ENCODE measurements at places on chromosomes 7 and 10. TPM values are rescaled to one million over a fixed set of nuclear protein-coding genes. Genes with fewer than 3 reads are reported as not detected.

CXCL12 gene
- 381 TPM for polyA plus RNA-seq

ENTPD1 gene
- 18.1 TPM for polyA plus RNA-seq

SLC26A5 gene
- polyA plus RNA-seq = 0.17 TPM

IQUB gene
- 7.5 TPM for polyA plus RNA-seq

SMKR1 gene
- 2.5 TPM for polyA plus RNA-seq

HACD1 gene
- polyA plus RNA-seq = 14.6 TPM

CDH23 gene
- polyA plus RNA-seq = 2.1 TPM

ZNF853 gene
- 14.5 TPM for polyA plus RNA-seq

ZNF862 gene
- polyA plus RNA-seq = 19.9 TPM

SLC26A4 gene
- 2.1 TPM for polyA plus RNA-seq

CTTNBP2 gene
- 30.6 TPM for polyA plus RNA-seq

GOLGA7B gene
- 0.31 TPM for polyA plus RNA-seq

BLOC1S2 gene
- 37.6 TPM for polyA plus RNA-seq

KAT6B gene
- polyA plus RNA-seq = 43.6 TPM

CALML3 gene
- polyA plus RNA-seq = 0.11 TPM

PDE1C gene
- 4.5 TPM for polyA plus RNA-seq

H2BK1 gene
- not detected for polyA plus RNA-seq

PRF1 gene
- polyA plus RNA-seq = 0.85 TPM

URGCP gene
- 34.2 TPM for polyA plus RNA-seq

EPO gene
- polyA plus RNA-seq = 0.14 TPM

UBE2H gene
- polyA plus RNA-seq = 126 TPM

AKR1C2 gene
- 7.5 TPM for polyA plus RNA-seq

CUZD1 gene
- polyA plus RNA-seq = 2.2 TPM
